ENCODE measurements at places on chromosomes 7 and 10.

GRCh38 chr10:44516891-44517290 is 132.0 kb upstream of the CXCL12 start:
- DNase-seq, result no peak

GRCh38 chr10:46216003-46216634 is 70.7 kb upstream of the ANTXRL start:
- DNase-seq, result peak; percentile 27

GRCh38 chr7:95577137-95577536 is 19.2 kb downstream of the PDK4 start:
- DNase-seq, result no peak

DNA sequence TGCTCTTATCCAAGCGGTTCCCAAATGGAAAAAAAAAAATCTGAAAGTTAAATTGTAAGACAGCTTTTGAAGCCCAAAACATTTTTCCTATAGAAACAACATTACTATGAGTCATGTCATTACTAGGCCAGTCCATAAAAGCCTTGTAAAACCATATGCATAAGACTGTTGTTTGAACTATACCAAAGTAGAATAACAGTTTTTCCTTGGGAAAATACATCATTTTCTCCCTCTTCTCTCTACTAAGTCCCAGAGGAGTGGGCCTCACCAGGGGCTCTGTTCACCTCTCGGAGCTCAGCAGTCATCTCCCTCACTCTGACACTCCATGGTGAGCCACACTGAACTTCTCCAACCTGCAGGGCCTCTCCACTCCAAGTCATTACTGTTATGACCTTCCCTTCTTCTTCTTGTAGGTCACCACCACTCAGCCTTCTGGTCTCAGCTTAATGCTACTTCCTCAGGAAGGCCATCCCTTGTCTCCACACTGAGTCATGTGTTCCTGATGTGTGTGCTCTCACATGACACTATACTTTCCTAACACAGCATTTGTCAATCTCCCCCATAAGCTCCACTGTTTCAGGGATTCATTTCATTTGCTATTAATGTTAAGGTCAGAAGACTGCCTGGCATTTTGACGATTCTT is 32.5 kb downstream of the ZNF438 start:
- no peak for DNase-seq

GRCh38 chr10:52115823-52116222 is 198.3 kb upstream of the DKK1 start:
- DNase-seq, result no peak

- no peak for DNase-seq
Measured at GRCh38 chr7:150404172-150404804, 25.2 kb downstream of the ZNF775 start.

- no peak for DNase-seq
Measured at GRCh38 chr10:27893358-27893954, 105.4 kb downstream of the ODAD2 start.

- no peak for DNase-seq
Measured at GRCh38 chr10:27225642-27226257, 14.8 kb downstream of the ACBD5 start.

- DNase-seq, result no peak
Measured at GRCh38 chr7:150420242-150420641, 30.2 kb upstream of the GIMAP8 start.

GRCh38 chr10:112985690-112986543 is 35.9 kb downstream of the TCF7L2 start:
- no peak for DNase-seq

DNA sequence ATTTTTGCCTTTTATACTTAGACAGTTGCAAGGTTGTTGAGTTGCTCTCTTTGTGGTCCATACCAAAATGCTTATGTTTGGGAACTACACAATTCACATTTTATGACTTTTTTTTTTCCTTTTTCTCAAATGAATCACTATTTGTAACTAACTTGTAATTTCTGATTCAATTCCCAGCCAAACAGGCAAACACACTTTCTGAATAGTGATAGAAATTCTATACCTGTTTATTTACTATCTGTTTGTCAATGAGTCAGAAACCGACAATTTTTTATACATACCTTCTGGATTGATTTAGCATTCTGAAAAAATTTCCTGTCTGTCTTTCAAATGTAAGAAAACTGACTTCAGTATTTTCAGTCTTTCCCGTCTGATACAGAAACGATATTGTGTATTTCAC is 69.1 kb downstream of the MBL2 start:
- DNase-seq, result no peak
